Heart right ventricle (tissue), 16 donors: ENCODE measurements at places on chromosomes 16 and 17. TPM values are rescaled to one million over a fixed set of nuclear protein-coding genes. Genes with fewer than 3 reads are reported as not detected.

Gene FDXR
- total RNA-seq = 3.2 TPM

Gene SLC5A10
- total RNA-seq = not detected

Gene TMC7
- total RNA-seq = 1.4 TPM

Gene CCL8
- 1.1 TPM for total RNA-seq

Gene TVP23A
- not detected for total RNA-seq

Gene BAIAP2
- 9.5 TPM for total RNA-seq

Gene PITPNM3
- 0.23 TPM for total RNA-seq

Gene DHRS7C
- 3.0 TPM for total RNA-seq

Gene KIF2B
- total RNA-seq = not detected

Gene ATXN1L
- total RNA-seq = 19.5 TPM

Gene TP53TG3
- total RNA-seq = not detected

Gene BIRC5
- total RNA-seq = not detected

Gene ADAMTS18
- total RNA-seq = not detected

Gene CYGB
- 9.3 TPM for total RNA-seq

Gene PLA2G10
- not detected for total RNA-seq
